Glutamatergic neuron (in vitro differentiated cells): ENCODE measurements at places on chromosomes 16 and 17. TPM values are rescaled to one million over a fixed set of nuclear protein-coding genes. Genes with fewer than 3 reads are reported as not detected.

GRCh38 chr16:46748775-46749705 lies 896 bp upstream of the MYLK3 start:
- no peak for DNase-seq

DNA sequence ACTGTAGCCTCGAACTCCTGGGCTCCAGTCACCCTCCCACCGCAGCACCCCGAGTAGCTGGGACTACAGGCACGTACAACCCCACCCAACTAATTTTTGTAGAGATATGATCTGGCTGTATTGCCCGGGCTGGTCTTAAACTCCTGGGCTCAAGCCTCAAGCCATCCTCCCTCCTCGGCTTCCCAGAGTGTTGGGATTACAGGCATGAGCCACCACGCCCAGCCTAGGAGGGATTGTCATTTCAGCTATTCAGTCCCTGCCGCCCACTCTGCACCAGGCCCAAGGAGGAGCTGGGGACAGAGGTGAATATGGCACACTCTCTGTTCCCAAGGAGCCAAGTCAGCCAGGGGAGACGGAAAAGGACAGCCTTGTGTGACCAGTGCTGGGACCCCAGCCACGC lies 256.2 kb downstream of the PARN start:
- no peak for DNase-seq

DNA sequence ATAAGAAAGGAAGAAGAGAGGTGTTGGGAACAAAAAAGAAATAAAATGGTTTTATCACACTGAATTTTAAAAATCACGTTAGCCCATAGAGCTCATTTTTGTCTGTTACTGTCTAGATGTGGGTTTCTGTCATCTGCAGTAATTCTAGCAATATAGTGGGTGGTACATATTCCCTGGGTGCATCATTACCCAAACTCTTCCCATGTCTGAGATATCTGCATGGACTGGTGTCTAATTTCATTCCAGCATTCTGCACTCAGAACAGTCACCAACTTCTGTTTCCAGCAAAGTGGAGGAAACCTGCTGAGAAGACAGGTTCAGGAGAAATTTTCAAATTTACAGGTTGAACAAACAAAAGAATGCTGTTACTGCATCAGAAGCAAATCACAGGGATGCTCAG lies 263.8 kb downstream of the CDH11 start:
- DNase-seq = no peak

- no peak for DNase-seq
Observed at GRCh38 chr16:84613408-84614072, 4.3 kb downstream of the COTL1 start.

DNA sequence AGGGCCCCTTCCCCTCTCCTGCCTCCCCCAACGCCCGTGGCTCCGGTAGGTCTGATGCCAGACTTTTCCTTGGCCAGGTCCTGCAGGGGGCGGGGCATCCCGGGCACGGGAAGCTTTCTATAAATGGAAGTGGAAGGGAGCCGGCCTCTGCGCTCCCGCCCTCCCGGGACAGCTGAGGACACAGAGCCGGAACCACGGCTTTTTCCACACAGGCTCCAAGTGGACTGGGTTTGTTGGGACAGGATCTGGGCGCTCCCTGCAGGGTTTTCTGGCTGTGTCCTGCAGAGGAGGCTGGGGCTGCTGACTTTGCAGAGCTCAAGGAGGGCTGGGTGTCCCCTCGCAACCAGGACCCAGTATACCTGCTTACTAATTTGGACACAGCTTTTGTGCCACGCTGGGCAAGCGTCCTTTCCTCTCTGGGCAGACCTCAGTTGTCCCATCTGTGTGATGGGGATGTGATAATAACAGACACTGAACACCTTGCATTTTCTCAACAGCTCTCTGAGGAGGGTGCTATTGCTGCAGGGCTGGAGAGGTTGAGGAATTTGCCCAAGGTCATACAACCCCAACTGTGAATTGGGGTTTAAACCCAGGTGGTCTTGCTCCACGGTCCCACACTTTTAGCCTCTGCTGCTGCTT lies 1.8 kb downstream of the TNS4 start:
- peak; percentile 65 for DNase-seq

DNA sequence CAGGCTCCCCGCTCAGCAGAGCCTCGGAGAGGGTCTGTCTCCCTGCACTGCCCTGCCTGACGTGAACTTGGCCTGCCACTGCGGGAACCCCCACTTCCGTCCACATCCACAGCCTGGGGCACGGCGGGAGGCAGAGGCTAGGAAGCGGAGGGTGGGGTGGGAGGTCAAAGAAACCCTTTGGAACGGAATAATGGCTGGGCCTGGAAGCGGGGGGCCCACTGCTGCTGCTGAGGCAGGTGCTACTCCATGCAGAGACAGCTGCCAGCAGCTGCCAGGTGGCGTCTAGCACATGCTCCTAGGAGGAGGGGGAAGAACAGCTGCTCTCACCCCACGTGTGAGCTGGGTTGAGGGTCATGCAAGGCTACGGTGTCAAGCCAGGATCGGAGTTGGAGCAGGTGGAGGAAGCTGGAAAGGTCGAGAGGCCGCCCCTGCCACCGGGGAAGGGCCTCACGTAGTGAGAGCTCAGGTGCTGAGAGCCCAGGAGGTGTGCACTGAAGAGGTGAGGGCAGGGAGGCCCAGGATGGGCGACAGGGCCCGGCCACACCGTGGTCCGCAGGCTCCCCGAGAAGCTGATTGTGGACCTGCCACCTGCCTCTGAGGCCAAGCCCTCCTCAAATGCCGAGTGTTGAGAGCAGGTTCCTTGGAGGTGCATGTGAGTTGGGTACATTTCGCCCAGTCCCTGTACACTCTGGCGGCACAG lies 9.8 kb downstream of the FSCN2 start:
- DNase-seq = peak; percentile 54

- peak; percentile 24 for DNase-seq
Observed at GRCh38 chr16:74297145-74297665, 591 bp downstream of the PSMD7 start.

DNA sequence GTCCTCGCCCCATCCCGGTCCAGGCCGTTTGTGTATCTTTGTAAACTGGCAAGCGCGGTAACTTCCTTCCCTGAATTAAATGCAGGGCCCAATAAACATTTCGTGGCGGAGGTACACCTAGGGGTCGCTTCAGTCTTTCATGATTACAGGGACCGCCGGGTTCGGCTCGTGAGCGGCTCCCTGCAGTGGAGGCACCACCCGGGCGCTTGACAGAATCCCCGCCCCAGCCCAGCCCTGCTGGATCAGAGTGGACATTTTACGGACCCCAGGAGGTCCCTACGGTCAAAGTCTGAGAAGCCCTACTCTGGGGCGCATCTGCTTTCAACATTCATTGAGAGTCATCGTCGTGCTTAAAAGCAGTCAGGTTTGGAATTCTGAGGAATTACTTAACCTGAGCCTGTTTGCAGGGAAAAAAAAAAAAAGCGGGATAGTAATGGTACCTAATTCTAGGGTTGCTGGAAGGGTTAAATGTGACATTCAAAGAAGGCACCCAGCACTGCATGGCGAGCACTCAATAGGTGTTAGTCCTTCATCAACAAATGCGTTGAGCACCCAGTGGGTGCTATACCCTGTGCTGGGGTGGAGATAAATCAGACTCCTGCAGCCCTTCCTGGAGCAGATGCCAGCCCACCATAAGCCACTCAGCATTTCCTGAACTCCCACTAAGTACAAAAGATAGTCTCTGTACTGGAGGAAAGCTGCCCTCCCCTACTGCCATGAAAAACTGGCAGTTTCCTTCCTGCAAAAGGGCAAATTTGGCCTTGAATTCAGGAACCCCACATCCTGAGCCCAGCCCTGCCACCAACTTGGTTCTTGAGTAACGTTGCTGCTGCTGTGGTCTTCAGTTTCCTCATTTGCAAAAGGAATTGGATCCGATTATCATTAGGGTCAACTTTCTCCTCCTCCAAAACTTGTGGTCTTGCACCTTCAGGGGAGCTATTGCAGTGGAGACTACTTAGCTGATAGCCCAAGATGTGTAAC lies 658 bp upstream of the DUSP3 start:
- DNase-seq = peak; percentile 65

The MBTPS1 gene
- 105 TPM for total RNA-seq

The CHD9NB gene
- total RNA-seq = 1.8 TPM

The CSH1 gene
- total RNA-seq = not detected

The NPIPB12 gene
- 75.0 TPM for total RNA-seq

The PNMT gene
- not detected for total RNA-seq

The MT1G gene
- not detected for total RNA-seq

The OGFOD3 gene
- total RNA-seq = 23.0 TPM

The ATP2C2 gene
- total RNA-seq = not detected
